ENCODE measurements at places on chromosomes 6 and 20.

GRCh38 chr6:51608932-51609331, 478.5 kb downstream of the PKHD1 start:
- DNase-seq = no peak

- DNase-seq = no peak
Observed at GRCh38 chr6:128487746-128488145, 32.7 kb downstream of the PTPRK start.

DNA sequence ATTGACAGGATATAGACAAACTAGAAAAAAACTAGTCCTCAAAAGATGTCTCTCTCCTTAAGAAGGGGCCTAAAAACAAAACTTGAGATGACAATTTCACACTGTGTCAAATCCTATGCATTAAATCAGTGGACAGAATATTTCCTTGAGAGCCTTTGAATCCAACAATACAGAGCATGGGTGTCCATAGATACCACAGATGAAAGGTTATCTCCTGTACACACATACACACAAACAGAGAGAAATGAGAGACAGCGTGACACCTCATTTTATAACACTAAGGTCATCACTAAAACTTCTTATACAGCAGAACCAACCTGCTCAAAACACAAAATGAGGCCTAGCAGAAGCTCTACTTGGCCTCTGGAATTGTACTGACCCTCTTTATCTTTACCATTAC, 55.5 kb downstream of the MAP7 start:
- no peak for DNase-seq

DNA sequence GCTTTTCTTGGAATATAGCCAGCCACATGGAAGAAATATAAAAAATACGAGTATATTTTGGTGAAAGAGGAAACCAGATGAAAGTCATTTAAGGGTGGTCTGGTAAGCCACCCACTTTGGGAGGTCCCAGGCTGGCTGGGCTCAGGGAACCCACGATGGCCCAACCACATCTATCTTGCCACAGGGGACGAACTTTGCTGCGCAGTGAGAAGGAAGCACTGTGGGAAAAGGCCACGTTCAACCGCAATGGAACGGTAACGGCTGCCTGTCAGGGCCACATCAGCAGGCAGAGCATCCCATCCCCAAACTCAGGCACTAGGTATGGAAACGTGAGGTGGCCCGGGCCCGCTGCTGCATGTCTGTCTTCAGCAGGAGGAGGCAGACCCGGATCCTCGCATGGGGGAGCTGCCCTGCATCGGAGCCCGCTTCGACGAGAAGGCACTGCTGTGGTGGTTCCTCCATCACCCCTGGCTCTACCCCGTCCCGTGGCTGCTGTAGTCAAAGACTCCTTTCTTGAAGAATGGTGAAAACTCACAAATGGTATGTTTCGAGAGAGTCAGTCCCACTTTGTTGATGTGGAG, 300.4 kb downstream of the KIF16B start:
- no peak for DNase-seq

DNA sequence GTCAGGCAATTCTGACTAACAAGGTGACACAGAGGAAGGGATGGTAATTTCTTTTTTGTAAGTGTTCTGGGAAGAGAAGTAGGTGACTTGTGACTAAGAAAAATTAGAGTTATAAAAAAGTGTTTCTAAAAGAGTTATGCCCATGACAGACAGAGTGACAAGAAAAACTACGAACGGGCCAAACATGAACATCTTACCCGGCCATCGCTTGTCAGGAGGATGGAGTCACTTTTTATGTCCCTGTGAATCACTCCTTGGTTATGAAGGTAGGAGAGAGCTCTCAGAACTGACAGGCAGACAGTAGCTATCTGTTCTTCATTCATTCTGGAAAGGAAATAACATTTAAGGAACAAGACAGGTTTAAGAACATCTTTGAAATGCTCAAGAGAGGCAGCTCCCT, 43.0 kb downstream of the LAMP5 start:
- no peak for DNase-seq

GRCh38 chr6:24296944-24297343, 60.9 kb downstream of the DCDC2 start:
- no peak for DNase-seq

GRCh38 chr6:9710574-9710973, 704.3 kb downstream of the TFAP2A start:
- DNase-seq = no peak

DNA sequence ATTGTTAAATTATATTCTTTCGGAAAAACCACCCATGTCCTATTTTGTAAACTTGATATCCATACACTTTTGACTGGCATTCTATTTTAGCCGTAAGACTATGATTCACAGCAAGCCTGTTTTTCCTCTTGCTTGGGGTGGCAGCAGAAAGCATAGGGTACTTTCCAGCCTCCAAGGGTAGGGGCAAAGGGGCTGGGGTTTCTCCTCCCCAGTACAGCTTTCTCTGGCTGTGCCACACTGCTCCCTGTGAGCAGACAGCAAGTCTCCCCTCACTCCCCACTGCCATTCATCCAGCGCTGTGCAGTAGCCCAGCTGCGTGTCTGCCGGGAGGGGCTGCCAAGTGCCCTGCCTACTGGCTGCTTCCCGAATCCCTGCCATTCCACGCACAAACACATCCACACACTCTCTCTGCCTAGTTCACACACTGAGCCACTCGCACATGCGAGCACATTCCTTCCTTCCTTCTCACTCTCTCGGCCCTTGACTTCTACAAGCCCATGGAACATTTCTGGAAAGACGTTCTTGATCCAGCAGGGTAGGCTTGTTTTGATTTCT, 2.1 kb upstream of the ESR1 start:
- DNase-seq = no peak

DNA sequence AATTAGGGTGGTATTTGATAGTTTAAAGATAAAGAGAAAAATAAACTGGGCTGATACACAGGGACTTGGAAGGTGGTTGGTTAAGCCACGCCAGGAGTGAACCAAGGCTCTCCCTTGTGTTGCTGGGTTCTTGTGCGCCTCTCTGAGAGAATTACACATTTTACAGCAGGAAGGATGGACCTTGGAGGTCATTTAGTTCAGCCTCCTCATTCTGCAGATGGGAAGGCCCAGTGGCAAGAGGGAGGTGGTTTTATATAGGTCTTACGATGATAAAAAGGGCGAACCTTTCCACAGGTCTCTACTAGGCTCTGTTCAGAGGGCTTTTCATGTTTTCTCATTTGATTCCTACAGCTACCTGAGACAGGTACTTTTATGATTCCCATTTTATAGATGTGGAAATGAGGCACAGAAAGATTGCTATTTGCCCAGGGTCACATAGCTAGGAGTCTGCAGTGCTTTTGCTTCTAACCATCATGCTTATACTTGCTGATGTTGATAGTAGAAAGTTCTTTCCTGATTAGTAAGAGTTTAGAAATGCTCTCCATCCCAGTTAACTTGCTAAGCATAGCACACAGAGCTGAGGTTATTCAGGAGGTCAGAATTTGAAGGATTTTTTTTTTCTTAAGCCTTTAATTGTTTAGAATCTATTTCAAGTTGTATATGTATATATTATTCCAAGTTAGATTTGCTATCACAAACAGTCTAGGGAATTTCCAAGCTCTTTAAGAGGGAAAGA, 12.8 kb downstream of the HIVEP1 start:
- DNase-seq = no peak

DNA sequence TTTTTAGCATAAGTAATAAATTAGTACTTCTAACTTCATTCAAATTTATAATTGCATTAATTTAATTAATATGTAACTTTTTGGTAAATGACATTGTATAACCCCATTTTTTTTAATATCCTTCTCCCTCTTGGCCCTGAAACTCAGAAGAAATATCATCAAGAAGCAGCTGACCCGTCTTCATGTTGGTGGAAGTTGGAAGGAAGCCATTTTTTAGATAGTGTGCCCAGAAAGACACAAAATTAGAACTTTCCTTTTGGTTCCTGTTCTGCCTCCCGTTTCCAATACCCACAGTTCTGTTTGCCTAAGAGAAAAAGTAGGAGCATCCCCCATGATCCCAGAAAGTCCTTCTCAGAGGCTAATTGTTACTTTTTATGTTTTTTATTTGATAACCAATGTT, 65.5 kb downstream of the PLCB4 start:
- DNase-seq = no peak

DNA sequence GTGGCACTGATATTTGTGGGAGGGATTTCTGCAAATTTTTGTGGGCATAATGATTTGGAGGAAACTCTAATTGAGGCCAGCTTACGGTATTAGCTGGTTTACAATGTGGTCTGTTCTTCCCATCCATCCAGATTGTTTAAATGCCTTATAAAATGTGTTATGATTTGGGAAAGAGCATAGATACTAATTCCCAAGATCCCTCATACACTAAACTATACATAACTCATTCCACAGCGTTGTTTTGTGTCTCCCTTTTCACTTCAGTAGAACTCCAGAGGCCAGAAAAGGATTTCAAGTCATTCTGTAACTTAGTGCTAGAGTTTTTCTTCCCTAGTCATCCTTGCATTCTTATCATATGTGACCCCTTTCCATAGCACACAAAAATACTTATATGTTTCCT, 292.6 kb upstream of the NT5E start:
- DNase-seq = no peak

- no peak for DNase-seq
Observed at GRCh38 chr20:6993511-6993910, 226.0 kb downstream of the BMP2 start.

DNA sequence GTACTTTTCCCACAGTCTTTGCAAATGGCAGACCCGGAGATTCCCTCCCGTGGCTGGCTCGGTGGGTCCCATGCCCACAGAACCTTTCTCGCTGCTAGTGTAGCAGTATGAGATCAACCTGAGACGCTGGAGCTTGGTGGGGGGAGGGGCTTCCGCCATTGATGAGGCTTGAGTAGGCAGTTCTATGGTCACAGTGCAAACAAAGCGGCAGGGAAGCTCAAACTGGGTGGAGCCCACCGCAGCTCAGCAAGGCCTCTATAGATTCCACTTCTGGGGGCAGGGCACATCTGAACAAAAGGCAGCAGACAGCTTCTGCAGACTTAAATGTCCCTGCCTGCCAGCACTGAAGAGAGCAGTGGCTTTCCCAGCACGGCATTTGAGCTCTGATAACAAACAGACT, 186.0 kb upstream of the KCNK16 start:
- no peak for DNase-seq

GRCh38 chr20:3181270-3181669, 7.9 kb upstream of the LZTS3 start:
- DNase-seq = no peak

- no peak for DNase-seq
Observed at GRCh38 chr6:16901782-16902181, 140.5 kb upstream of the ATXN1 start.

- peak; percentile 83 for DNase-seq
Observed at GRCh38 chr6:105832313-105832761, 253.8 kb upstream of the PRDM1 start.

DNA sequence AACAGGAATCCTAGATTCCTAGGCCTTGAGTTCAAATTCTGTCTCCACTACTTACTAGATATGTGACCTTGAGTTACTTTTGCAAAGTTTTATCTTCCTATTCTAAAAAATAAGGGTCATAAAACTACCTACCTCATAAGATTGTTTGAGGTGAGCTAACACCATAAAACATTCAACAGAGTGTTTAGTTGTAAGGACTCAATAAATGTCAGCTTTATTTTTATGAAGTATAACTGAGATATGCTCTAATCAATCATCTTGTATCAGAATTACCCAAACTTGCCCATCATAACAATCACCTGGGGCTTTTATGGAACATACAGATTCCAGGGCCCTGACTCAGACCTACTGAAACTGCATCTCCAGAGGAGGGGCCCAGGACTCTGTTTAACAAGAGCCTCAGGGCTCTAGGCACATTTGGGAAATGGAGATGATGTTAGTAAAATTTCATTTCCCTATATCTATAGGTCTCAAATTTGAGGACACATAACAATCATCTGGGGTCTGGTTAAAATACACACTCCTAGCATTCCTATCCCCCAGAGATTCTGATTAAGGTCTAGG, 35.5 kb upstream of the MRAP2 start:
- no peak for DNase-seq

GRCh38 chr6:30903236-30903635, 4.8 kb upstream of the GTF2H4 start:
- DNase-seq = peak; percentile 78

GRCh38 chr6:80341330-80341729, 234.9 kb downstream of the BCKDHB start:
- DNase-seq = no peak

DNA sequence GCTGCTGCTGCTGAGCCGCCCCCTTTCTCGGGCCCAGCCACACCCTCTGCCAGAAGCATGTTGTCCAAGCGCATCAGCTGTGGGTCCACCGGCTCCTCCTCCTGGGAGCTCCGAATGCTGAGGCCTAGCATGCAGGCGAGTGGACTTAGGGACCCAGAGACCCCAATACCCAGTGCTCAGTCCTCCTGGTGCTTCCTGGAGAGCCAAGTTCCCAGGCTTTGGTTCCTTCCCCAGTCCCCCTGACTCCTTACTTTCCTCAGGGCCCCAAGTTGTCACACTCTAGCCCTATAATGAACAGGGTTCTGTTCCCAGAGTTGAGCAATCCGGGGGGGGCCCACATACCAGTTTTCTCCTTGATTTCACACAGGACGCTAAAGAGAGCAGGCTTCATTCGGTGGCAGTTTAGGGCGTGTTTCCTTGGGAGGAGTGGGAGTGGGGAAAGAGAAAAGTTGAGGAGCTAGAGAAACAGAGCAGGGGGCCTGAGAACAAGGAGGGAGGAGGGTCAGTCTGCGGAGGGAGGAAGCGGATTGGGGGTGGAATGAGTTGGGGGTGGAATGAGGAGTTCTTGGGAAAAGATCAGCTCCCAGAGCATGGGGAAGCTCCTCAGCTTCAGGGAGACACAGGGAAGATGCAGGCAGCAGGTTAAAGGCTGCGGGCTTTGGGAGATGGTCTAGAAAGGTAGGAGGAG, 1.5 kb downstream of the PBX2 start:
- no peak for DNase-seq

GRCh38 chr6:1372690-1373089, 16.7 kb upstream of the FOXF2 start:
- DNase-seq = no peak

GRCh38 chr6:48743738-48744137, 632.7 kb upstream of the PTCHD4 start:
- no peak for DNase-seq

- DNase-seq = peak; percentile 49
Observed at GRCh38 chr20:53162251-53162835, 190.2 kb downstream of the TSHZ2 start.

DNA sequence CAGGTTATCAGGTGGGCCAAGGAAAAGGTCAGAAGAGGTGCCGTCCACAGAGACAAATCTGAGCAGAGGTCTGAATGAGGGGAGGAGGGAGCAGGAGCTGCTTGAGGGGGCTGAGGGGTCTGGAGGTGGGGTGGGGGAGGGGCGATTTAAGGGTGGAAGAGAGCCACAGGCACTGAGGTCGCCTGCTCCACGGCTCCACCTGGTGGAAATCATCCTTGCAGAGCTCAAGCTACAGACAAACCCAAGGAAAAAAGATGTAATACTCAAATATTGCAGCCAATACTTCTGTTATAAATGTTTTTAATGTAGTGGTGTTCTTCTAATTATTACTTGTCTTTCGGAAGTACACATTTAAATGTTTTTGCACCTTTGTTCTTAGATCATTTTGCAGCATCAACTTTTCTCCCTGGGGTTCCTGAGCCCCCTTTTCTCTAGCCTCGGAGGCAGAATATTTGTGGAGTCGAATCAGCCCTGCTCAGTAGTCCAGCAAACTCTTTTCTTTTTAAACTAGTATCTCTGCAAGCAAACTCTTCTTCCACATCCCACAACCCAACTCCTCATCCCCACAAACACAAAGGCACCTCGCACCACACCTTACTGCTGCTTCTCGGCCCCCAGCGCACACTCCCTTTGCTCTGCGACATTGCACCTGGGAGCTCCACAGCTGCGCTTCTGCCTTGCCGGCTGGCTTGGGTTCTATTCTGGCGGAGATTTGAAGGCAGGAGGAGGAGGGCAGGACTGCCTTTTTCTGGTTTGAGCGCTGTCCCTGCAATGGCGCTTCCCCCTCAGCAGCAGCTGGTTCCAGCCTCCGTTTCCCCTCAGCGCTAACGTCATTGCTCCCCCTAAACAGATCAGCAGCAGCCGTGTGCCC, 51.0 kb upstream of the TFAP2A start:
- peak; percentile 7 for DNase-seq

Data from MV-4-11 (cell line).